ENCODE measurements at places on chromosomes 11 and 22. TPM values are rescaled to one million over a fixed set of nuclear protein-coding genes. Genes with fewer than 3 reads are reported as not detected.
A peak's percentile ranks its signal among the peaks of the same experiment; 100 is the strongest.

GRCh38 chr11:114321621-114322257 is 25.5 kb downstream of the NNMT start:
- DNase-seq = peak; percentile 59

DNA sequence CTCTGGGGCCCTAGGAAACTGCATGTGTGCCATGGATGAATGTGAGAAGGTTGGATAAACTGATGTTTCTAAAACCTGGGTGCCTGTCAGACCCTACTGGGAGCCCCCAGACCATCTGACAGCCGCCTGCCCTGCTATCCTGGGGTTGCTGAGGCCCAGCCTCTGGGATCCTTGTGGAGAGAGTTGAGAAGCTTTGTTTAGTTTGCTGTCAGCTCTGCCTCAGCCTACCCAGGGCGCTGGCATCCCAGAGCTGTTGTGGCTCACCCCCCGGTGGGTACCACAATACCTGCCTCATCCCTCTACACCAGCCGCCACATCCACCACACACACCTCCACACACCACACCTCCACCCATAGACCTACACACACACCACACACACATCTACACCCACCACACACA is 38.5 kb upstream of the HMOX1 start:
- DNase-seq = peak; percentile 25

DNA sequence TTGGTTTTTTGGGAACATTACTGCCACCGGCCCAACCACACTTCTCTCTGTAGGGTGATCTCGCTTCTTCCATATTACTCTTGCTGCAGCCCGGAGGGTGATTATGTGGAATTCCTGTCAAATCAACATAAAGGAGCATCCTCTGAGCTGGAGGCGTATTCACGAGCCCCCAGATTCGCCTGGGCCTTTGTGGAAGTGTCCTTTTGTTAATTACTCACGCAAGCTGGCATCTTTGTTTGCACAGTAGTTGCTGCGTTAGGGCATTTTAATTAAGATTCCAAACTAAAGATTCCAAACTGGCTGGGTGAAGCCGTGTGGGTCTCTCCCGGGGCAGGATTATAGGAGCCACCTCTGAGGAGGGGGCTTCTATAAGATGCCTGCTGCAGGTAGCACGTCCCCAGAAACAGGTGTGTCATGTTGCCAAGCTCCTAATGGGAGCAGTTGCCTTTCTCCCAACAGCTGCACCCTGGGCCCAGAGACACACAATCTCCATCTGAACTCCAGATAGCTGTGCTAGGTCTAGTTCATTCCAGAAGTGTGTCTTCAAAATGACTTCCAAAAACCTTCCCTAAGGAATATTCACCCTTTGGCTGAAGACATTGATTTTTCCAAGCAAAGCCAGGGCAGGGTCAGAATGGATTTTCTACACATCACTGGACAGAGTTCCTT is 40.9 kb downstream of the SHISAL1 start:
- DNase-seq = no peak

- no peak for DNase-seq
These were observed 8.8 kb downstream of the UPB1 start for GRCh38 chr22:24503843-24504338.

DNA sequence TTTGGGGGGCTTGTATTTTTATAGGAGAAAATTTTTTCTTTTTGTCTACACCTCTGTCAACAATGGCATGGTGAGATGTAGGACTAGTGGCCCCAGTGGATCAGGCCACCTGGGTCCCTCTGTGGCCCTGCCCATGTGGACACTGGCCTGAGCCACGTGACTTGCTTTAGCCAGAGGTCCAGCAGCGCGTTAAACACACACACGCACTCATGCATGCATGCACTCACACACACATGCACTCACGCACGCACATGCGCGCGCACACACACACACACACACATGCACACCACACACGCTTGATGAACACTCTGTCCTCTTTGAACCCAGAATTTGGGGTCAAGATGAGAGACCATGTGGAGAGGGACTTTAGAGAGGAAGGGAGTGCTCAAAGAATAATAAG is 59.4 kb upstream of the NUP50 start:
- DNase-seq = no peak

DNA sequence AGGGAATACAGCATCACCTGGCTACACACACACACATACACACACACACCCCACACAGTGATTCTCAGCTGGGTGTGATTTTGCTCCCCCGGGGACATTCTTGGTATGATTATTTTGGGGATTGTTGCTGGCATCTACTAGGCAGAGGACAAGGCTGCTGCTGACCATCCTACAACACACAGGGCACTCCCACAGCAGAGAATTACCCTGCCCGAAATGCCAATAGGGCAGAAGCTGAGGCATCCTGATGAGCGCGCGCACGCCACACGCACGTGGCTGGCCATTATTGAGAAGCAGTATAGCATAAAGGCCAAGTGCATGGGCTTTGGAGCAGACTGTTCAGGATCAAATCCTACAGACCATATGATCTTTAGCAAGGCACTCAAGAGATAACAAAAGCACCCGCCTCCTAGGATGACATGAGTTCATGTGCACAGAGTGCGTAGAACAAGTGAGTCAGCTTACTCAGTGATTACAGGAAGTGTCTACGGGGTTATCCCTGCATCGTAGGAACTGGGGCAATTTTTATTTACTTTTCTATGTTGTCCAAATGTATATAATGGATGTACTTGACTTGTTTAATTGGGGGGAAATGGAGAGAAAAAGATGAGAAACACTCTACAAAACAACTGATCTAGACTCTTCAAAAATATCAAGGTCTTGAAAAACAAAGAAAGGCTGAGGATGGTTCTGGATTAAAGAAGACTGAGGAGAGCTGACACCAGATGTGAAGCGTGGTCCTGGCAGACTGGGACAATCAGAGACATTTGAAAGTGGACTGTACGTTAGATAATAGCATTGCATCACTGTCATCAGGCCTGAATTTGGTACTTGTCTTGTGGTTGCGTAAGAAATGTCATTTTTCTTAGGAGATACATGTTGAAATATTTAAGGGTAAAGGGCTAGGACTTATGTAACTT is 7.2 kb upstream of the EHD1 start:
- DNase-seq = no peak

DNA sequence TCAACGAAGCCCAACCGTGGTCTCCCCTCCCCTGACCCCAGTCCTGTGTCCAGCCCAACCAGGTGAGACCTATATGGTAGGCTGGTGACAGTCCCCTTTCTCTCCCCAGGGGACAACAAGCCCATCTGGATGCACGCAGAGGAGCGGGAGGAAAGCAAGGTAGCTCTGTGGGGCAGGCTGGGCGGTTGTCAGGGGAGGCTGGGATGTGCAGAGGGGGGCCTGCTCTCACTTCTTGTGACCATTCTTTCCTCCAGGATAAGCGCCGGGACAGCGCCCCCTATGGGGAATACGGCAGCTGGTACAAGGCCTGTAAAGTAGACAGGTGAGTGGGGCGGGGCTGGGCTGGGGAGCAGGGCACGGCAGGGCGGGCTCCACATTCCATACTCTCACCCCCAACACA is 3.5 kb upstream of the RAB1B start:
- DNase-seq = no peak

DNA sequence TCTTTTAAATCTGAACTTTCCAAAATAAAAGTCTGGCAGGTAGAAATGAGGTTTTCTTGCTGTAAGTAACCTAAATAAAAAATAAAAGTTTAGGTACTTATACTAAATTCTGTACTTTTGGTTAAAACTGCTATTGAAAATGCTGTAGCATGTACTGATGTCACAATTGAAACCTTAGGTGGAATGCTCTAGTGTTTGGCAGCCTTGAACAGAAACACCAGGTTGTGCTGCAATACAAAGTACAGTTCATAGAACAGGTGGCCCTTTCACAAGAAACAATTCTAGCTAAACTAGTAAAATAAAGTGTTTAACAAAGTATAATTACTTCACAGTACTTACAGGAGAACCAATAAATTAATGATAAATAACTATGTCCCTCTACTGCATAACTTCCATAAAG is 25.1 kb downstream of the NPAT start:
- no peak for DNase-seq

- DNase-seq = no peak
These were observed 36.2 kb downstream of the MPPED1 start for GRCh38 chr22:43448048-43448447.

GRCh38 chr11:122715548-122716440 is 60.3 kb downstream of the UBASH3B start:
- no peak for DNase-seq

- DNase-seq = no peak
These were observed 11.7 kb upstream of the MPEG1 start for GRCh38 chr11:59224351-59224928.

DNA sequence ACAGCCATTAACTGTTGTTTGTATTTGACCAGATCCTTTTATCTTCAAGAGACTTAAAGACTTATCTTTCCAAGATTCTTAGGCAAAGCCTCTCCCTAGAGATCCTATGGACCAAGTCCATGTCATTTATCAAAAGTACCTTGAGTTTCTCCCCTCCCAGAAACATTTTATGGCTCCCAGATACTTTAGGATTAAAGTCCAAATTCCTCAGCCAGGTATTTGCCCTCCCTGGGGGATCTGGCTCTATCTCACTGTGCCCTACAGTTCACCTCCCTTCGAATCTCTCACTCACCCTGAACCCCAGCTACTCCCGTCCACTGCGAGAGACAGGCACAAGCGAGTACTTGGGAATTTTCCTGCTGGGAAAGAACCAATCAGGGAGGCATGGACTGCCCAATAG is 11.9 kb downstream of the MS4A8 start:
- no peak for DNase-seq

DNA sequence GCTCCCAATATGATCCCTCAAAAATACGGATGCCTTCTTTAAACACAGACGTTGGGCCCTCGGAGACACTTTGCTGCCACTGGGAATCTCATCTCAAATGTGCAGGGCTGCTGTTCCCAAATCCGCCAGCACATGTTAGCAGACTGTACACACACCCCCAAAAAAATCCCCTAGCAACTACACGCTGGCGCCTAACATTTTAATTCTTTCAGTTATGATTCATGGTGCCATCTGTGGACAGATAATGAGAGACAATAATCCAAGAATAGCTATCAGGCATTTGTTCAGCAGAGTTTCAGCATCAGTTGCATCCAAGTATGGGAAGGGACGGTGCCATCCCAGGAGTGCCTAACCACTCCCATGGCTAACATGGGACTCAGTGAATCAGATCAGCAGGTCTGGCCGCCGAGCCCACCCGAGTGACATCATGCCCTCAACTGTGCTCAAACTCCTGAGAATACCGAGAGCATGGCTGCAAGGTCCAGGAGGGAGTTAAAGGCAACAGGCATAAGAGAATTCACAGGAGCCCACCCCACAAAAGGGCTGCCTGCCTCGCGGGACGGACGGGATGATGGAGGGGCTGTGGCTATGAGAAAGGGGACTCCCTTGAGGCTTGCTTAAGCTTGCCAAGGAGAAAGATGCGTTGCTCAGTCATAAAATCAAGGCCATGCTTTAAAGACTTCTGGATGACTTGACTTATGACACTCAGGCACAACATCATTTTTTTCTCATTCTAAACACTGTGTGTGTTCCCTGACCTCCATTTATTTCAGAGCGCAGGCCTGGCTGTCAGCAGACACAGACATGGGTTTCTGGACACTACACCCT is 337.0 kb downstream of the SHANK2 start:
- DNase-seq = no peak

- DNase-seq = no peak
These were observed 5.5 kb upstream of the RGL4 start for GRCh38 chr22:23685205-23685784.

DNA sequence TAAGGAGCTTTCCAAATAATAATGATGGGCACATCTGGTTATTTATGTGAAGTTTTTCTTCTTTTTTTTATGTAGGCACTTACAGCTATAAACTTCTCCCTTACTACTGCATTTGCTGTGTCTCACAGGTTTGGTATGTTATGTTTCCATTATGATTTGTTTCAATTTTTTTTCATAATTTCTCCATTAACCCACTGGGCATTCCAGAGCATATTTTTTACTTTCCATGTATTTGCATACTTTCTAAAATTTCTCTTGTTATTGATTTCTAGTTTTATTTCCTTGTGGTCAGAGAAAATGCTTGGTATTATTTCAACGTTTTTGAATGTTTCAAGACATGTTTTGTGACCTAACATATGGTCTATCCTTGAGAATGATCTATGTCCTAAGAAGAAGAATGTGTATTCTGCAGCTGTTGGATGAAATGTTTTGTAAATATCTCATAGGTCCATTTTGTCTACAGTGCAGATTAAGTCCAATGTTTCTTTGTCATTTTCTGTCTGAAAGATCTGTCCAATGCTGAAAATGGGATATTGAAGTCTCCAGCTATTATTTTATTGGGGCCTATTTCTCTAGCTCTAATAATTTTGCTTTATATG is 362.1 kb downstream of the DDX10 start:
- DNase-seq = no peak

DNA sequence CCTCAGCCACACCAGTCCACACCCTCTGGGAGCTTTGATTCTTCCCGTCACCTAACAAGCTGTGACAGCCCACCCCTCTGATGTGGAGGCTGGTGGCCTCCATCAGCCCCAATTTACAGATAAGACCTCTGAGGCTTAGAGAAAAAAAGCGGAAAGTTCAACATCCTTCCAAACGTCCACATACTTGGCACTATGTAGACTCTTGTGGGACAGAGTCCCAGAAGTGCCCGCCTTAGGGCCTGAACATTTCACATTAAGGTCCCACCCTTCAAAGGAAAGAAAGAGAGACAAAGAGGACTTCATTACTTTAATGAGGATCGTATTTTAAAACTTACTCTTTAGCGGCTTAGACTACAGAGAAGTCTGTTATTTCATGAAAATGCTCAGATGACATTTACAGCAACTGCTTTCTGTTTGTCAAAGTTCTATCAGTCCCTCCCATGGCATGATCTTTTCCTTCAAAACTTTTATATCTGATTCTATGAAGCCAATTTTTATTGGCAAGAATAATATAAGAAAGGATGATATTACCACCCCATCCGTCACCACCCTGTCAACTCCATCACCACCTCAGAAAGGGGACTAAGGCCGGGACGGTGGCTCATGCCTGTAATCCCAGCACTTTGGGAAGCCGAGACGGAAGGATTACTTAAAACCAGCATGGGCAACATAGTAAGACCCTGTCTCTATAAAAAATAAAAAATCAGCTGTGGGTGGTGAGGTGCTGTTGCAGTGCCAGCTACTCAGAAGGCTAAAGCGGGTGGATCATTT is 15.7 kb upstream of the SCGB1A1 start:
- no peak for DNase-seq

- DNase-seq = no peak
These were observed 10.5 kb downstream of the KLHL35 start for GRCh38 chr11:75422248-75423231.

- DNase-seq = no peak
These were observed 226.8 kb downstream of the AASDHPPT start for GRCh38 chr11:106304274-106304673.

TMEM191C gene
- 0.65 TPM for total RNA-seq

CCDC73 gene
- total RNA-seq = not detected

CHRNA10 gene
- 1.6 TPM for total RNA-seq

SLC29A2 gene
- total RNA-seq = 16.3 TPM

SHANK3 gene
- 19.3 TPM for total RNA-seq

Measured in Right ventricle myocardium superior (tissue), 1 donor.